ENCODE measurements at places on chromosomes 11 and 22. TPM values are rescaled to one million over a fixed set of nuclear protein-coding genes. Genes with fewer than 3 reads are reported as not detected.

The LUZP2 gene
- total RNA-seq: 0.96 TPM

The SLC1A2 gene
- 54.3 TPM for total RNA-seq

The TUB gene
- total RNA-seq: 2.8 TPM

The ELMOD1 gene
- total RNA-seq: 0.81 TPM

The OR8A1 gene
- not detected for total RNA-seq

The KDM4E gene
- total RNA-seq: 1.1 TPM

- DNase-seq: no peak
These were observed 35.4 kb downstream of the CYTH4 start for GRCh38 chr22:37317698-37318210.

DNA sequence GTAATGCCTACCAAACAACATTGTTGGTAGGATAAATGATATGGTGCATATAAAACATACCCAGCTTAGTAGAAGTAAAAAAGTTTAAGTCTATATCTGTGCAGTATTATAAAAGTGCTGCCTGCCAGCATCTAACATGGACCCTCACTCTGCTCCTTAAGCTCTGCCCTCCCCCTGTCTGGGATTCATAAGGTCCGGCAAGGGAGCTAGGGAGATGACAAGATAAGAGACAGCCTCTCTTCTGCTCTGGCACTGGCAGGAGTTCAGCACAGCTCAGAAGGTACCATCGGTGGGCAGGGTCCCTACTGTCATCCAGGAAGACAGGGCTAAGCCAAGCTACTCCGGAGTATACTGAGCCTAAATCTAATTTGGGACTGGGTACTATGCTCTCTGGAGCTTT is 42.8 kb downstream of the TRIM66 start:
- no peak for DNase-seq

DNA sequence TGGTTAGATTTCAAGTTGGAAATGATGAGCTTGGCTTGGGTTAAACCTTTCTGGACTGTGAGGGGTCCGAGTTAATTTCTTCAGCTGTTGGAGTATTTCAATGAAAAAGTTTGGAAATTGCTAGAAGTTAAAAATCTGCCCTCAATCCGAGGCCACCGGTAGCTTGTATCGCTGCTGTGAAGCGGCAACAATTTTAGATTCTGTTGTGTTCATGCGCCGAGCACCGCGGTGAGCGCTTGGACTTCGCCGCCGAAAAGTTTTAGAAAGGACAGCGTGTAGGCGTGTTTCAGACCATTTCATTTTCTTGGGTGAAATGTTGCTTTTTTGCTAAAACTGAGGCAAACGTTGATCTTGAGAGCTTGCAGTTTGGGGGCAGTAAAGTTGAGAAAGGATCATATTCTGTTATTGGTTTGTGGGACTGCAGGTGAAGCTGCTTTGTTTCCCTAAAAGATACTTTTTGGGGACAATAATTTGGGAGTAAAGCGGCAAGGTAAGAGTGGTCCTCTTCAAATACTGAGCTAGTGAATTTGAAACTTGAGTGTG is 928 bp downstream of the FBXO7 start:
- DNase-seq: no peak

DNA sequence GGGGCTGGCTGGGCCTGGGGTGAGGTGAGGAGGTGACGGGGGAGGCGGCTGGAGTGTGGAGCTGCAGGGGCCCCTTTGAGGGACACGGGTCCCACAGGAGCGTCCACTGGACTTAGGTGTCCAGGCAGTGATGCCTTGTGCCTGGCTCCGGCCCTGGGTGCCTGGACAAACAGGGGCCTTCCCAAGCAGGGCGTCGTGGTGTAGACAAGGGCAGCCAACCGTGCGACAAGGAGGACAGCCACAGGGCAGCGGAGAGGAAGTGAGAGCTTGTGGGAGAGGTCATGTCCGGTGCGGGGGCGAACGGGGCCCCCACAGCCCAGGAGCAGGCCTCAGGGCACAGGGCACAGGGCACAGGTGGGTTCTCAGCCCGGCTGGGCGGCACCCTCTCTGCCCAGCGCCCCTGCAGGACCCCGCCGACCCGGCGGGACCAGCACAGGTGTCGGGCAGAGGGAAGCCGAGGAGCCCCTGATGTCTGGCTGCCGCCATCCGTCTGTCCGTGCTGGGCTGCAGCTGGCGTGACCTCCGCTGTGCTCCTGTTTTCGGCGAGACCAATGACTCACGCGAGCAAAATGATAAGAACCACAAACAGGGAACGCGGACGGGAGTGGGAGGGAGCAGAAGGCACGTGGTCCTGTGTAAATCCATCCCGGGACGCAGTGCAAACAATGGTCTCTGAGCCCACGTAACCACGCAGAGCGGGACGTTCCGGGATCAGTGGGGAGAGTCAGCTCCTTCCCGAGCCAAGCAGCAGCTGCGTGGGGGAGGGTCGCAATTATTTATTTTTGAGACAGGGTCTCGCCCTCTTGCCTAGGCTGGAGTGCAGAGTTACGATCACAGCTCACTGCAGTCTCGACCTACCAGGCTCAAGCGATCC is 49.1 kb upstream of the A4GALT start:
- no peak for DNase-seq

GRCh38 chr11:123374622-123374968 is 55.5 kb upstream of the GRAMD1B start:
- DNase-seq: no peak

DNA sequence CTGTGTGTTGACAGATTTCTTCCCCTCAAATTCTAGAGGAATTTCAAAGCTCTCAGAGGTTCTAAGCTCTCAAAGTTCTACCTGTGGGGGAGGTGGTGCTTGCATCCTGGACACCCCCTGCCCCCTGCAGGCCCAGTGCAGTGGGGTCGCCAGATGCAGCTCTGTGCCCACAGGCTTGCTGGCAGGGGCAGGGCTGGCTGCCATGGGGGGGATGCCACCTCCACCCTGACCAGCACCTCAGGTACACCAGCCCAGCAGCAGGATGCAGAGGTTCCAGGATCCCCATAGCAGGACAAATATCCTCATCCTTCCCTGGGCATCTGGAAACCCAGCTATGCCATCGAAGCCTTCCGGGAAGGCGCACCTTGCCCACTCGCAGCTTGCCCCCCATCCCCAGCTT is 91.1 kb downstream of the BRD1 start:
- no peak for DNase-seq

DNA sequence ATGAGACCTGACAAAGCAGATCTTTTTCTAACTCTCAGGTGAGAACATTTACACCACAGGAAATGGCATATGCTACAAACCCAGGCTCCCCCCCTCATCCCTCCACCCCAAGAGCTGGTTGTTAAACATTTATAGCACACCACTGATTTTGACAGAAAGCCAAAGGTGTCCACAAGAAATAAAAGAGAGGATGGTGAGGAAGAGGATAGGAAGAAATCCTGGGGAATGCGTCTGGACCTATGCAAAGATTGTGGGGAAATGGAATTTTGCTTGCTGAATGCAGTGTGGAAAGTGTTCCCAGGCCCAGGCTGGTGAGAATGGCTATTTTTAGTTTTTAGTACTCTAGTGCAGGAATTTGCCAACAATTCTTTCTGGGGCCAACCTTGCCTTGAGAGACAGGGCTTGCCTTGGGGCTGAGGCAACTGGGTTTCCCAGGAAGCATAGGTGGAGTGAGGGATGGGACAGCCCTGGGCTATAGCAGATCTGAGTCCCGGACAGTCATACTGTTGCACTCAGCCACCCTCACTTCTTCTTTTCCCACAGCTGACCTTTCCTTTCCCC is 163.9 kb downstream of the ADAMTS15 start:
- no peak for DNase-seq

- no peak for DNase-seq
These were observed 2.9 kb downstream of the TEAD1 start for GRCh38 chr11:12677131-12677530.

DNA sequence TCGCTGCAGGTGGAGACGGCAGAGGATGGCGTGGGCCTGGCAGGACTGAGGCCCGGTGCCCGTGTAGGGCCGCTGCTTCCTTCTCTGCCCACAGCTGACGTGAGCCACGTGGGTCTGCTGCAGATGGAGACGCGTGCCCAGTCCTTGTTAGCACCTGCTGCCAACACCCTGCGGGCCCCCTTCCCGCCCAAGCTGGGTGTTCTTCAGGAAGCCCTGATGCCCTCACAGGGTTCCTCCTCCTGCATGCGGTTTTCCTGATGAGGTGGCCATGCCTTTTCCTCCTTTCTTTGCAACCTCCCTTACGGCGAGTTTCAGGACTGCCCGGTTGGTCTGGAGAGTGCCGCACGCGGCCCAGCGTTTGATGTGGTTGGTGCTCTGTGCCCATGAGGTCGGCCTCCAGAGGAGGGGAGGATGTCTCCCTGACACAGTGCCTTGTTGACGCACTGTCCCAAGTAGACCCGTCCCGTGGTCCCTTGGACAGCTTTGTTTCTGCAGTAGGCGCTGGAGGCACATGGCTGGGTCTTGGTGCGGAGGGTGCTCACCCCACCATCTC is 44.7 kb downstream of the AP2A2 start:
- DNase-seq: no peak

GRCh38 chr22:27335102-27335660 is 466.4 kb downstream of the MN1 start:
- DNase-seq: no peak

- no peak for DNase-seq
These were observed 151.7 kb downstream of the CEP164 start for GRCh38 chr11:117479372-117479771.

GRCh38 chr11:100970283-100971164 is 159.1 kb downstream of the PGR start:
- no peak for DNase-seq

All from glutamatergic neuron (in vitro differentiated cells).